ENCODE measurements at places on chromosomes 6 and 20.

DNA sequence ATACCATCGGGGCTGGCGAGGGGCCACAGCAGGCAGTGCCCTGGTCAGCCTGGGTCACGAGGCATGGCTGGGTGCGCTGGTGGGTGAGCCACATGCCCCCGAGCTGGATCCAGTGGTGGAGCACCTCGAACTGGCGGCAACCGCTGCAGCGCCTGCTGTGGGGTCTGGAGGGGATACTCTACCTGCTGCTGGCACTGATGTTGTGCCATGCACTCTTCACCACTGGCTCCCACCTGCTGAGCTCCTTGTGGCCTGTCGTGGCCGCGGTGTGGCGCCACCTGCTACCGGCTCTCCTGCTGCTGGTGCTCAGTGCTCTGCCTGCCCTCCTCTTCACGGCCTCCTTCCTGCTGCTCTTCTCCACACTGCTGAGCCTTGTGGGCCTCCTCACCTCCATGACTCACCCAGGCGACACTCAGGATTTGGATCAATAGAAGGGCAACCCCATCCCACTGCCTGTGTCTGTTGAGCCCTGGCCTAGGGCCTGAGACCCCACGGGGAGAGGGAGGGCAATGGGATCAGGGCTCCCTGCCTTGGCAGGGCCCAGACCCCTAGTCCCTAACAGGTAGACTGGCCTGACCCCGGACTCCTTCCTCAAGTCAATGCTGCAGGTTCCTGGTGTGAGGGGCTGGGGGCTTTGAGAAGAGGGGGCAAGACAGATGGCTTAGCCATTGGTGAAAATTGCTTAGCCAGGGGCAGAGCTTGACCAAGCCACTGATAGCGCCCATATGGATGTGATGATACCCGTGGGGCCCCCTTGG, 598 bp downstream of the TMEM239 start:
- peak; percentile 54 for DNase-seq

DNA sequence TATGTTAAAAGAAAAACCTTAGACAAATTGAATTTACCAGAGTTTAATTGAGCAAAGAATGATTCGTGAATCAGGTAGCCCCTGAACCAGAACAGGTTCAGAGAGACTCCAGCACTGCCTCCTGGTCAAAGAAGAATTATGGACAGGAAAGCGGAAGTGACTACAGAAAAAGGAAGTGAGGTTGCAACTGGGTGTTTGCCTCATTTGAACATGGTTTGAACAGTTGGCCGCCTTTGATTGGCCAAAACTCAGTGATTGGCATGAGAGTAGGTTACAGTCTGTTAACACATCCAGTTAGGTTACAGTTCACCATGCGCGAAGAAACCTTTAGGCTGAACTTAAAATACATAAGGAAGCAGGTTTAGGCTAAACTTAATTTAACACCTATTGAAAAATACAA, 248.8 kb downstream of the TFAP2A start:
- peak; percentile 33 for DNase-seq

- DNase-seq, result no peak
Measured at GRCh38 chr6:70175770-70176169, 127.1 kb downstream of the COL9A1 start.

DNA sequence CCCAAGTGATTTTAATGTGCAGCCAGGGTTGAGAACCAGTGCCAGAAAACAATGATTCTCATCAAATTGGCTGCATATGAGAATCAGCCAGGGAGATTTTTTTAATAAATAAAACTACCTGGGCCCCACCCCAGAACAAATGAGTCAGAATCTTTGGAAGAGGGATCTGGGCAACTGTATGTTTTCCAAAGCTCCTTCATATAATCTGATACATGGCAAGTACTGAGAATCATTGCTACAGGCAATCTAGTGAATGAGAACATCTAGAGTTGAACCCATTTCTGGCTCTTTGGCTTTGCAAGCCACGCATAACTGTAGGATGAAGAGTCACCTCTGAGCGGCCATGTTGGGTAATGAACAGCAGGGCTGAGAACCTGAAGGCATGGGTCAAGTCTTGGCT, 26.1 kb upstream of the DSP start:
- DNase-seq, result no peak

GRCh38 chr6:103886951-103887350, 972.8 kb downstream of the HACE1 start:
- no peak for DNase-seq

DNA sequence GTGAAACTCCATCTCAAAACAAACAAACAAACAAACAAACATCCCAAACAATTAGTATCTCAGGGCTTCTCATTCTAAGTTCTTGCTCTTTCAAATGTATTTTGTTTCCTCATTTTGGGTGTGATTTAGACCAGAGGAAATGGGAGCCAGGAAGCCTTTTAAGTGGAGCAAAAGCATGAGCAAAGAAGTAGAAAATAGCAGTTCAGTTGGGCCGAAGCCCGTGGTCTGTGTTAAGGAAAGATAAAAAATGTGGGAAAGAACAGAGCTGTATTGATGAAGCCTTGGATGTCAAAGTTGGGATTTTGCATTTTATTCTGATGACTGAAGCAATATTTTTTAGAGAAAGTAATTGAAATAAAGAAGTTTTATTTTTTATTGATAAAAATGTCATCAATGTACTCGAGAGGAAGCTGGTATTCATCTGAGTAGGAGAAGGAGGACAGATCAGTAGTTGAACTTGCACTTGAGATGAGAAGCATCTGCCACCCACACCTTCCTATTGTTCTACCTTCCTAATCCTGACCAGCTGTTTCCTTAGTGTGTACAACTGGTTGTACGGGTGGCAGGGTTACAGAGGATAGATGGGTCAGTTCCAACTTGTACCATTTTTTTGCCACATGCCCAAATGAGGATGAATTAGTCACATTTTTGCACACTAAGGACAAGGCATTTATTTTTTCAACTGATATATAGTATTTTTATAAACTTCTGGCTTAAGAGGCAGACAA, 56.1 kb downstream of the KIAA0408 start:
- no peak for DNase-seq

GRCh38 chr6:113065611-113066010, 718.5 kb downstream of the RFPL4B start:
- DNase-seq, result no peak

GRCh38 chr6:148107911-148108310, 234.7 kb upstream of the SASH1 start:
- no peak for DNase-seq

- DNase-seq, result no peak
Measured at GRCh38 chr6:166162599-166163342, 4.9 kb downstream of the TBXT start.

- no peak for DNase-seq
Measured at GRCh38 chr20:9515214-9515585, 810 bp downstream of the LAMP5 start.

- DNase-seq, result peak; percentile 78
Measured at GRCh38 chr6:25173951-25174474, 105.2 kb upstream of the CARMIL1 start.

DNA sequence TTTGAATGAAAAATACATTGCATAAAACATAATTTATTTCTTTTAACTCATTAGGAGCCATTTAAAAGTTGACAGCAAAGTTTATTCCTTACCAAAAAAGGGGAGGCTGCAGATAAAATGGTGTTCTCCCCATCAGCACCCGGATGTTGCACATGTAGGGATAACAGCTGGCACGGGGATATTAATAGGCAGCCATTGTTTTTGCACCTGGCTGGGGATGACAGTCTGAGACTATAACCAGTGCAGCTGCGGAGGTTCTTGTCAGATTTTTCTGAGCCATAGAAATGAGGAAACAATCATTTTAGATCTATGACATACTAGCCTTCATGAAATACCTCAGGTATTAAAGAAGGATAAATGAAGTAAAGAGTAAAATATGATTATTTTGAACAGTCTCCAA, 20.1 kb upstream of the HECA start:
- DNase-seq, result no peak

- DNase-seq, result peak; percentile 59
Measured at GRCh38 chr6:46042355-46042999, 26.8 kb upstream of the CLIC5 start.

- DNase-seq, result no peak
Measured at GRCh38 chr6:156438350-156438923, 338.7 kb upstream of the ARID1B start.

- DNase-seq, result peak; percentile 52
Measured at GRCh38 chr20:46523696-46524328, 10.5 kb upstream of the ZNF334 start.

DNA sequence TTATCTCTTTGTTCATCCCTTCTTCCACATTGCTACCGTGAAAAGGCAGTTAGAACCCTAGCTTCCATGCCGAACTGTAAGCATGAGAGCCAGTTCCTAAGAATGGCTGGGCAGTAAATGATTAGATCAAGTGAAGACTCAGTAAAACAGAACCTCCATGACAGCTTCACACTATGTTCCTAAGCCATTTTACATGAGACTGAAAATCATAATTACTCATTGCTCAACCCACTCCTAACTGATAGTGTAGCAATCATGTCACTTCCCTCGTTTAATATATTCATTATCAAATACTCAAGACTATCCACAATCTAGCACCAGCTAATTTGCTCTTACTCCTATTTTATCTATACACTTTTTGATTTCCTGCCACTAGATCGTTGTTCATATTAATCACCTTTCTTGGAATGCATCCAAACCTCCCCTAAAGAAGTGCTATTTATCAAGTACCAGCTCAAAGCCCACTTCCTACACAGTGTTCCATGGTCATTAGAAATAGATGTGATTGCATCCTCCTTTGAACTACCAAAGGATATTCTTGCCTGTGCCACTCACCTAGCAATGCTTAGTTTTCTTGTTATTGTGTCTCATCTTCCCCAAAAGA, 6.0 kb downstream of the TMEM30A start:
- DNase-seq, result no peak

DNA sequence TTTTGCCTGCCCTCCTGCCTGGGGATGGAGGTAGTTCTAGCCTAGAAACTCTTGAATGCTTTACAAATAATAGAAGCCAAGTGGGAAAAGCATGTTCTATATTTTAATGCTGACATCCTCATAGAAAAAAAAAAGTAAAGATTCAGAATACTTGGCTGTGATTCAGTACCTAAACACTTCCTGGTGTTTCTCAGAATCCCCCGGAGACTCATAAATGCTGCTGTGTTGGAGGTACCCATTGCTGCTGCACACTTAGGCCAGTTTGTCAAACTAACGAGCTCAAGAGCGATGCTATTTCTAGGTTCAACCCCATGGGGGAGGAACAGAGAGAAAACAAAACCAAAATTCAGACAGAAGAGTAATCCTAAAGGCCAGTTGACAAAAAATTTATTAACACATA, 38.8 kb upstream of the ZFP64 start:
- DNase-seq, result peak; percentile 48

GRCh38 chr6:133918208-133918930, 29.5 kb downstream of the TCF21 start:
- DNase-seq, result no peak

DNA sequence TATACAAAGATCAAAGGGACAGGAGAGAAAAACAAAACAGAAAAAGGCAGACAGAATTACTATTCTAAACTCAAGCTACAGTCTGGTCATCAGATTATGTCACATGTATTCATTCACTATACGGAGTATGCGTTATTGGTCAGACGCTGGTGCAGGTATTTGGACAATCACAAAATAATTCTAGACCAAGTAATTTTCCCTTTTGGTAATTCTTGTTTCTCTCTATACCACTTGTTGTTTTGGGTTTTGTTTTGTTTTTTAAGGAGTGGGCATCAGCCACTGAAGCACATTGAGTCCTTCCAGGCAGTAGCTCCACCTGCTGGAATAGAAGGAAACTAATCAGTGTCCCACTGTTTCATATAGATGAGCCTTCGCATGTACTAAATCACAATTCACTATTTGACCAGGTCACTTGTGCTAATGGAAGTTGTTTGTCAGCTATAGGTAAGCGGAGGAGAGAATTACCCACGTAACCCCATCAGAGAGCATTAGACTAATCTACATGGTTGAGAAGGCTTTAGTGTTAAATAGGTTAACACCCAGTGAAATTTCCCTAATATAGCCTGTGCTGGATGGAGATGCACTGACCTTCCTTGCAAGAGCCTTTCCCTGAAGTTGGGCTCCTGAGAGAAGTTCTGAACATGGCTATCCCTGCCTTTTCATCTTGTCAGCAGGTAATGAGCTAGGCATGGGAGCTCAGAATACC, 77.9 kb downstream of the TNFAIP3 start:
- peak; percentile 74 for DNase-seq

- DNase-seq, result no peak
Measured at GRCh38 chr6:156857573-156857972, 80.4 kb downstream of the ARID1B start.

GRCh38 chr20:11432407-11432806, 485.3 kb upstream of the BTBD3 start:
- no peak for DNase-seq

DNA sequence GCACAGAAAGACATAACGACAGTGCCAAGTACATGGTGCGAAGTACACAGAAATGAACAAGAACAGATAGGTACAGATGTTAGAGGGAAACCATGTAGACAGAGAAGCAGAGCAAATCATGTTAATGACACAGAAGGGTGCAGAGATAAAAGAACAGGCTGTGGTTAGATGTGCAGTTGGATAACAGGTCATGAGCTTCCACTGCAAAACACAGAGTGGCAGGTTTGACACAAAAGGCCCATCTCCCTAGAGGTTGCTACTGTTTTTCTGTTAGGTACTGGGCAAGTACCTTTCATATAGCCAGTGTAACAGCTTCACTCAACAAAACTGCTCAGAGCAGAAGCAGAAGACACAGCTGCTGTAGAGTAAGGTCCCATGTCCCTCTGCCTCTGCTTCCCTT, 84.6 kb downstream of the AK9 start:
- DNase-seq, result no peak

DNA sequence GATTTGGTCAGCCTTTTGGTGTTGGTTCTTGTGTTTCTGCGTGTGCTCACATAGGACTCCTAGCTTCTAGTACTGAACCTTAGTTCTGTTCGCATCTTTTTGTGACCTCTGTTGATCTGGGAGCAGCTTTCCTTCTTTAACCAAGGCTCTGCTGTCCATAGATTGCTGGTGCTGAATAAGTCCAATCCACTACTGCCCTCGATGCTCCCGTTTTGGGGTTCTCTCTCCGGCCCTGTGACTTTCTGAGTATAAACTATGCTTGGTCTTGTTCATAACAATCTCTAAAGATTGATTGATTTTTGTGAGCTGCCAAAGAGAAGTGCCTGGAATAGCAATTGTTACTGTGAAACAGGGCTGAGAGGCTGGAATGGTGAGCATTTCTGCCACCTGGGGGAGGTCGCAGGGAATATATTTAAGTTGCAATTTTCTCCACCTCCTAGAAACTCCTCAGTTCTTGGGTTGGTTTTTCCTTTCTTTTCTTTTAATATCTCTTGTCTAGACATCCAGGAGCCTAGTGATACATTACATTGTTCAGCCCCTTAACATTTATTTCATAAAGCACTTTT, 422.9 kb upstream of the CHD6 start:
- no peak for DNase-seq

GRCh38 chr6:22141241-22141745, 155.5 kb downstream of the PRL start:
- no peak for DNase-seq

Measured in NB4 (cell line).